ENCODE measurements at places on chromosomes 3 and 15.

GRCh38 chr3:37741644-37742043, 120.0 kb upstream of the CTDSPL start:
- no peak for DNase-seq

DNA sequence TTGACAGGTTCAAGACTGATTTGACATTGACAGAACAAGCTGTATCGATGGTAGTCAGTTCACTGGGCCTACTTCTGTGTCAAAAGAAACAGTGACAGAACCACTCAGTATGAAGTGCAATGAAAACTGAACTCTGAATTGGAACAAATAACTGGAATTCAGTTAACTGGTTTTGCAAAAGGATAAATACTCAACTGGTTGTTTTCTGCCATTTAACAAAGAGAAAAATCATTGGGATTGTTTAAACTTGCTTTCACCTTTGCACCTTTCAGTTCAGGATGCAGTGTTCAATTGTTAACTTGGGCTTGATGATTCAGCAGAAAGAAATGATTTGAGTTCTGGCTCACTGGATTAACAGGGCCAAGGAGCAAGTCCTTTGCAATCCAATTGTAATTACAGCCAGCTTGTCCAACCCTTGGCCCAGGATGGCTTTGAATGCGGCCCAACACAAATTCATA, 4.9 kb downstream of the BTD start:
- no peak for DNase-seq

- DNase-seq, result no peak
Observed at GRCh38 chr3:127002195-127003174, 19.6 kb downstream of the PLXNA1 start.

DNA sequence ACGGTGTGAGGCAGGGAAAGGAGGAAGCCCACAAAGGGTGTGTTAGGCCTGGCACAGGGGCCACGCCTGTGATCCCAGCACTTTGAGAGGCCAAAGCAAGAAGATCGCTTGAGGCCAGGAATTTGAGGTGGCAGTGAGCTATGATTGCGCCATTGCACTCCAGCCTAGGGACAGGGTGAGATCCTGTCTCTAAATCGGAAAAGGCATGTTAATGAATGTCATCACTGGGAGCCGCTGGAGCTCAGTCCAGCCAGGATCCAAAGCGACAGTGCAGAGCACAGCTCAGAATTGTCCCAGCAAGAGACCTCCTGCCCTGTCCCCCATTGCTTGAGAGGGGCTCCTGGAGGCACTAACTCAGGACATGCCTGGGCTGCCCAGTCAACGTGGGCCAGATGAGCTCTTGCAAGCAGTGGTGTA, 15.0 kb upstream of the FBLN2 start:
- no peak for DNase-seq

DNA sequence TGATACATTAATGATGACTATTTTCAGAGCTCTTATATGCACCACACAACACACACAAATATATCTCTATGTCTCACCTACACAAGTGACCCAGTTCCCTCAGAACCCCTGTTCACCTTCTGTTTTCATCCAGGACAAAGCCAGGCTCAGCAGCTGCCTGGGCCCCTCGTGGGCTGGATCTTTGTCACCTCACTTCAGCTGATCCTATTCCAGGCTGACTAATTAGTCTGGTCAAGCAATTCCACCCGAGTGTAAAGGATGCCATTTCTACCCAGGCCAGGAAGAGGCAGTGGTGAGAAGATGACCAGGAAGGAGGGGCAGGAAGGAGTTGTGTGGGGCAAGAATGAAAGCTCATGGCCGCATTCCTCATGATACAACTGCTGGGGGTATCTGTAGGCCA, 62.3 kb downstream of the DHX30 start:
- no peak for DNase-seq

GRCh38 chr3:85576697-85577200, 618.0 kb downstream of the CADM2 start:
- no peak for DNase-seq

DNA sequence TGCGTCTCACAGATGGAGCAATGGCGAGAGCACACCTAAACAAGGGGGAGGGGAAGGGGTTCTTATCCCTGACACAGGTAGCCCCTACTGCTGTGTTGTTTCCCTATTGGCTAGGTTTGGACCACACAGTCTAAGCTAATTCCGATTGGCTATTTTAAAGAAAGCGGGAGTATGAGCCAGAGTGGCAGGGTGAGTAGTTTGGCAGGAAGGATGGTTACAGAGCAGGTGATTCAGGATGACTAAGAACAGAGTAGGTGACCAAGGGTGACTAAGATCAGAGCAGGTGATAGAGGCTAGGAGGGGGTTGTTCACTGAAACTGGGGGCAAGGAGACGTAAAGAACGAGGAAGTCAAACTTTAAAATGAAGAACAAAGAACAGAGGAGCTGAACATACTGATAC, 511.8 kb downstream of the EDEM1 start:
- no peak for DNase-seq

DNA sequence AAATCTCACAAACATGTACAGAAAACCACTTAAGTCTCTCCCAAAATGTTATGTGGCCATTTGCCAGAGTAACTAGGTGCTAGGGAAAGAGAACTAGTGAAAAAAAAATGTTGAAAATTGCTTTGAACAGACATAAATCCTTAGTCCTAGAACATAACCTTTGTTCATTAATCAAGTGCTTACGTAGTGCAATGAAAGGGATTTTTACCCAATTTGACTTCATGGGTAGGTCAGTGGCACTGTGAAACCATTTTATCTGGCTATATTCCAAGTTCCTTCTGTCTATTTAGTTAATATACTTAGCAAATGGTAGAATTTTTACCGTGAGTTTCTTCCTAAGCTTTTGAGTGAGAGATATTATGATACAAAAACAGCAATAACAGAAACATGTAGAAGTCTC, 209.4 kb downstream of the DIPK2A start:
- DNase-seq, result no peak

GRCh38 chr3:105430455-105430854, 63.7 kb downstream of the ALCAM start:
- DNase-seq, result no peak

- no peak for DNase-seq
Observed at GRCh38 chr3:125028657-125029056, 27.1 kb downstream of the HEG1 start.

- DNase-seq, result no peak
Observed at GRCh38 chr3:149016242-149016641, 24.9 kb downstream of the GYG1 start.

DNA sequence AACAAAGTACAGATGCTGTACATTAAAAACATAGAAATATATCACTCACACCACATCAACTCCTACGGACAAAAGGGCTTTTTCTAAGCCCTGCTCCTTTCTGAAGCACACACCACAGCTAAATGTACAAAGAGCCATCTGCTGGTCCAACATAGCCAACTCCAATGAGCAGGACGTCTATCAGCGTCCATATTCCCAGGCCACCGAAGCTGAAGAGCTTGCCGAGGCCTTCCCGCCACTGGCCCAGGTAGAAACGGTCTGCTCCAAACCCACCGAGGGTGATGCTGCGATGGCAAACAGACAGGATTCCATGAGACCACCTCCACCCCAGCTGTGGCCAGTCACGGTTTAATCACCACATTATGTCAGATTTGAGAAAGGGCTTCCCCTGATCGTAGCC, 9.8 kb downstream of the TM2D3 start:
- DNase-seq, result no peak

GRCh38 chr3:187733371-187733770, 11.9 kb downstream of the BCL6 start:
- no peak for DNase-seq

GRCh38 chr3:73245459-73245858, 184.0 kb downstream of the EBLN2 start:
- no peak for DNase-seq

DNA sequence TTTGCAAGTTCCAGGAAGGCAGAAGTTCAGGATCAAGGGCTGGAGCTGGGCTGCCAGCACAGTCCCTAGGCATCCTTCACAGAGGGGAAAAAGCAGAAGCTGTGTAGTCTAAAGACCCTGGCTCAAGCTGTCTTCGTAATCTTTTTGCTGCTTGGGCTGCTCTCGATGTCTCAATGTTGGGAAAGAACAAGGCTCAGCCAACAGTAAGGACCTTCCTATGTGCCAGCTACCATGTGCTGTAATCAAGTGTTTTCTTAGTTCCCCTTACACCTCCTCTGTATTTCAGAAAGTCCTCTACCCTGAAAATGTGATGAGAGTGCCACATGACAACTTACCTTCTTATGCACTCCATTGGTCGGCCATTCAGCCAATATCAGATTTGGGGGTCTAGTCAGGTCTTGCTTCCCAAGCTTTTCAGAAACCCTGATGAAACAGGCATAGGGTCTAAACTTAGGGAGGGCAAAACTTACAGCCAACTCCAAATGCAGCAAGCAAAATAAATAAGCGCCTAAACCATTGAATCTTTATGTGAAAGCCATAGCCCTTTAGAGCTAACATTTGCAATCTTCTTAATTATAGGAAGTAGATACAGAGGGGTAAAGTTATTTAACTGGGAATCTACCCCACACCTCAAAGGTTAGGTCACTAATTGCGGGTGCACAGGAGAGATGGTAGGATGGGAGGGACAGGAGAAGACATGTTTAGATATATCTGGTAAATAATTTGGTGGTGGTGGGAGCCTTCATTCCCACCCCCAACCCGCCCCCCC, 1.2 kb upstream of the EDEM1 start:
- DNase-seq, result no peak

DNA sequence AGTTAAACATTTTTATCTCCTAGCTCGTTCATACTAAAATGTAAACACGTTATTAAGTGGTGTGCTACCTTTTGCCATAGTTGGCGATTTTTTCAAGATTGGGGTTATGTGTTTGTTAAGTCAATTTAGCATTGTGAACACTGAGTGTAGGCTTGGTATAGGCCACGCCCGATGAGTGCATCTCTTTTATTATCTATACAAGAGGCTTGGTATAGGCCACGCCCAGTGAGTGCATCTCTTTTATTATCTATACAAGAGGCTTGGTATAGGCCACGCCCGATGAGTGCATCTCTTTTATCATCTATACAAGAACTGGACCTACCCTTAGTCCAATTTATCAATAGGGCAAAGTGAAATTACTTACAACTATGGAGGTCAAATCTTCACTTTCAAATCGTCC, 70.4 kb downstream of the NIPA2 start:
- no peak for DNase-seq

DNA sequence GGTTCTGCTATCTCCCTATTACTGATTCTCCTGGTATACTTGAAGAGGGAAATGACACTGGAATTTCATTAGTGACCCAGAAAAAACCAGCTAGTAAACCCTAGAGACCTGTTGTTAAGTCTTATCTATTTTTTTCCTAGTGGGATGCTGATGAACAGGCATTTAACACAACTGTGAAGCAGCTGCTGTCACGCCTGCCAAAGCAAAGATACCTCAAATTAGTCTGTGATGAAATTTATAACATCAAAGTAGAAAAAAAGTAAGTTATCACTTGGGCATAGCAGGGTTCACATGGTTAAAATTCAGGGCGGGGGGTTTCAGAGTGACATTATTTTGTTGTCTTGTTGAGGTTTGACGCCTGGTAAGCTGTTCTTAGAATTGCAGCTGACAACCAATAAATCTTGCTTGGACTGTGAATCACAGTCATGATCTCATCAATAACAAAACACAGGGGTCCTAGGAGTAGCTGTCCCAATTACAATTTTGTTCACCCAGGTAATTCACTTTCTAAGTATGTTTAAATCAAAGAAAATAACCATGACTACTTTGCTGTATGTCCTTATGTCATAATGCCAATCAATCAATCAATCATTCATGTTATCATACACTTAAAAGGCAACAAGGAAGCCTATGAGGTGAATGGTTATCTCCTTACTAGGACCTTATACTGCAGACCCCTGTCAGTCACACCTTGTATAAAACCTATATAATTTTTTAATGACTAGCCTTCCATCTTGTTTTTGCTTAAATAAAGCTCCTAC, 4.6 kb downstream of the SRP14 start:
- no peak for DNase-seq

GRCh38 chr3:58708116-58708791, 41.7 kb upstream of the FAM3D start:
- DNase-seq, result no peak

- peak; percentile 10 for DNase-seq
Observed at GRCh38 chr15:65952391-65953053, 83.2 kb downstream of the RAB11A start.

GRCh38 chr3:195270079-195270816, 711 bp downstream of the XXYLT1 start:
- DNase-seq, result no peak

GRCh38 chr3:30496066-30496966, 110.1 kb upstream of the TGFBR2 start:
- DNase-seq, result peak; percentile 50

DNA sequence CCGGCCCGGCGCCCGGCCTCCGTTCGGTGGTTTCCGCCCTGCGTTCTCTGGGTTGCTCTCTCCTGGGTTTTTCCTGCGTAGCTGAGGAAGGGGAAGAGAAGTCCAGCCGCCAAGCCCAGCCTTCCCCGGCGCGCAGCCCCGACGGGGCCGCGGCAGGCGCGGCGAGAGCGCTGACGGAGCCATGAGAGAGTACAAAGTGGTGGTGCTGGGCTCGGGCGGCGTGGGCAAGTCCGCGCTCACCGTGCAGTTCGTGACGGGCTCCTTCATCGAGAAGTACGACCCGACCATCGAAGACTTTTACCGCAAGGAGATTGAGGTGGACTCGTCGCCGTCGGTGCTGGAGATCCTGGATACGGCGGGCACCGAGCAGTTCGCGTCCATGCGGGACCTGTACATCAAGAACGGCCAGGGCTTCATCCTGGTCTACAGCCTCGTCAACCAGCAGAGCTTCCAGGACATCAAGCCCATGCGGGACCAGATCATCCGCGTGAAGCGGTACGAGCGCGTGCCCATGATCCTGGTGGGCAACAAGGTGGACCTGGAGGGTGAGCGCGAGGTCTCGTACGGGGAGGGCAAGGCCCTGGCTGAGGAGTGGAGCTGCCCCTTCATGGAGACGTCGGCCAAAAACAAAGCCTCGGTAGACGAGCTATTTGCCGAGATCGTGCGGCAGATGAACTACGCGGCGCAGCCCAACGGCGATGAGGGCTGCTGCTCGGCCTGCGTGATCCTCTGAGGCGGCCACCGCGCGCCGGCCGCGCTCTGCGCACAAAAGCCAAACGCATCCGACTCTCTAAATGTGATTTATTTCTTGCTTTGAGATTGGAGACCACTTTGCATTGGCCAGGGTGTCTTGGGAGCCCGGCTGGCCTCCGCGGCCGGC, 727 bp downstream of the RAP2B start:
- DNase-seq, result peak; percentile 58

GRCh38 chr15:72685301-72685924, 569 bp downstream of the HIGD2B start:
- peak; percentile 5 for DNase-seq

- DNase-seq, result no peak
Observed at GRCh38 chr15:55586808-55587207, 1.3 kb downstream of the PYGO1 start.

DNA sequence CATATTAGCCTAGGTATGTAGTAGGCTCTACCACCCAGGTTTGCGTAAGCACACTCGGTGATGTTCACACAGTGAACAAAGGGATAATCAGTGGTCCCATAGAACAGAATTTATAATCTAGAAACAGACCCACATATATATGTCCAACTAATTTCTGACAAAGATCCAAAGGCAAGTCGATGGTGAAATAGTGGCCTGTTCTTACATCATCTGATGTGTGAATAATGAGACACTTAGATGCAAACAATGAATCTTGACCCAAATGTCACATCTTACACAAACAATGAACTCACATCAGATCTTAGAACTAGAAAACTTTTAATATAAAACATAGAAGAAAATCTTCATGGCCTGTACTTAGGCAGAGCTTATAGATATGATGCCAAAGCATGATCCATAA, 17.6 kb upstream of the TM2D3 start:
- DNase-seq, result no peak

- DNase-seq, result no peak
Observed at GRCh38 chr3:171374661-171375285, 85.4 kb downstream of the TNIK start.

Measured in thymus (tissue), 14 donors.